Airway epithelial cell (primary cell): ENCODE measurements at places on chromosomes 1 and 21. TPM values are rescaled to one million over a fixed set of nuclear protein-coding genes. Genes with fewer than 3 reads are reported as not detected.

The NR5A2 gene
- not detected in 2 replicates for total RNA-seq

The CELF3 gene
- not detected in 2 replicates for total RNA-seq

The TDRD10 gene
- not detected in 2 replicates for total RNA-seq

The SLAMF9 gene
- total RNA-seq, result 32.0 and 35.2 TPM in 2 replicates

The CHIA gene
- total RNA-seq, result not detected in 2 replicates

The CAPZA1 gene
- total RNA-seq, result 221 and 230 TPM in 2 replicates

The S100A8 gene
- 1,254 and 1,417 TPM in 2 replicates for total RNA-seq

The ATAD3C gene
- total RNA-seq, result 0.14 TPM in 1 of 2 replicates, not detected in the other

The TSSK3 gene
- total RNA-seq, result 0.21 TPM in 1 of 2 replicates, not detected in the other

The FCRL6 gene
- not detected in 2 replicates for total RNA-seq

The KRTAP19-1 gene
- not detected in 2 replicates for total RNA-seq

The SYT6 gene
- not detected in 2 replicates for total RNA-seq

The EPHA2 gene
- 153 and 169 TPM in 2 replicates for total RNA-seq

The PPFIA4 gene
- total RNA-seq, result 2.0 and 2.6 TPM in 2 replicates

The CD164L2 gene
- 6.3 and 7.2 TPM in 2 replicates for total RNA-seq

The NBL1 gene
- total RNA-seq, result 64.3 and 69.5 TPM in 2 replicates

The CCDC181 gene
- total RNA-seq, result 0.51 and 1.1 TPM in 2 replicates
